ENCODE measurements at places on chromosomes 4 and X.

- no peak for DNase-seq
Observed at GRCh38 chr4:74968456-74969164, 35.7 kb downstream of the PARM1 start.

DNA sequence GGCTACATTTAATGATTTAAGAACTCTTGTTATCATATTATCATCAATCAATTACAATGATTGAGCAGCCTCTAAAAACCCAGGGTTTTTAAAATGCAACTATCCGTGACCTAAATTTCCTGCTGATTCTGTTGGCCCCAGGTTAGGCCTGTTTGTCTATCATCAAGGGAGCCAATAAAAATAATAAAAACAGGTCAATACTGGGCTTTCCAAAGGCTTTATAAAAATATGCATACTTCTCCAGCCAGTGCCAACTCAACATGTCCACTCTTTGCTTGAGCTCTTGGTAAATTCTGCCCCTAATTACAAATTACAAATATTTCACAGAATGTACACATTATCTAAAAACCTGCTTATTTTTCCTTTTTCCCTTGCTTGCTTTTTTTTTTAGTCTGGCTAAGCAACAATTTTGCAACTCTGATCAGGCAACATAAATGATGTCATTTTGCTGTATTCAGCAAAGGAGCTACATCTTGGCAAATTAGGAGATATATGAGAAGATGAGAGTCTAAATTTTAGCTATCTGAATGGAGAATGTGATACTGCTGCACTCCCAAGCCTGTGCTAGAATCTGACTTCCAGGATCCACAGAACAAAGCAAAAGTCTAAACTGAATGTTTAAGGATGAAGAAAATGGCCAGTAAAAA lies 204.0 kb downstream of the SCFD2 start:
- DNase-seq = no peak

DNA sequence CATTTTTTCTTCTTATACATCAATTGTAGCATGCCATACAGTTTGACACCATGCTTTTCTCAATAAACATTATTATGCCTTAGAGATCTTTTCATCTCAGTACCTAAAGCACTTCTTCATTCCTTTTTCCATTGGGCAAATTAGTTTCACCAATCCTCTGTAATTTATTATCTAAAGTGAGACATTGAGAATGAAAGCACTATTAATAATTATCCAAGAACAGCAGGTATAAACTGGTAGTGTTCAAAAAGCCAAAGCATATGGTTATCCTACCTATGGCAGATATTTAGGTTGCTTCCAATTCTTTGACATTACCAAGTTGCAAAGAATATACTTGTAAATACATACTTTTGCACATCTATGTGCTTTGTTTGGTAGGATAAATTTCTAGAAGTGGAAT lies 15.6 kb downstream of the LAMTOR3 start:
- no peak for DNase-seq

- no peak for DNase-seq
Observed at GRCh38 chr4:153741541-153741940, 18.3 kb downstream of the RNF175 start.

- no peak for DNase-seq
Observed at GRCh38 chrX:119398587-119398973, 556 bp upstream of the SLC25A43 start.

- no peak for DNase-seq
Observed at GRCh38 chr4:624705-625590, at the start of gene PDE6B. PDE6B (plus strand) TSS chr4:625573; CDS start chr4:625627, 54 bp downstream.

DNA sequence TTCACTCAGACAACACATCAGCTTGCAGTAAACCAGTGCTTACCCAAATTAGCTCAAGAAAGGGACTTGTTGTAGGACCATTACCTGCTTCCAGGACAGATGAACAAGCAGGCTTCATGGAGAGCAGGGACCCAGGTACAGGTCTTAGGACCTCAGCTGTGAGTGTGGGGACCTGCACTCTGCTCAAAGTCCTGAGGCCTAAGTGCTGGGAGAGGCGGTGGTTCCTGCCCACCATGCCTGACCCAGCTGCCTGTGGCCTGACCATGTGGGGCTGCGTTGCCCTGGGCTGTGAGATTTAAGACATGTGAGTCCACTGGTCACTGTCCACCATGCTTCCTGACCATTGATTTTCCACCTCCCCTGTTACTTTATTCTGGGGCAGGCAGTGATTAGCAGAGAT lies 140.2 kb downstream of the DCLK2 start:
- no peak for DNase-seq

DNA sequence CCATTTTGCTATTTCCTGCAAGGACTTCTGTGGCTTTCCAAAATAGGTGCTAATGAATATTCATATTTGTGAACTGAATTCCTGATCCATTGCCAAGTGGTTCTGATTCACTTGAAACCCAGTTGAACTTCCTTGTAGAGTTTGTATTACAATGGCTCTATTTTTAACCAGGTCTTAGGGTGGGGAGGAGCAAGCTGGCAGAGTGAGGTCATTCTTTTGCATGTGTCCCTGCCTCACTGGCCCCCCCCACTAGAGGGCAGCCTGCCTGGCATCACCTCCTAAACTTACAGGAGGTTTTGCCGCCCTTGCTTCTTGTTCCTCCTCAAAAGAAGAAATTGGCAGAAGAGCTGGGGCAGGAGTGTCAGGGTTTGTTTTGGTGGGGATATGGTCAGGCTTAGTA lies 10.5 kb downstream of the PTTG2 start:
- DNase-seq = no peak

DNA sequence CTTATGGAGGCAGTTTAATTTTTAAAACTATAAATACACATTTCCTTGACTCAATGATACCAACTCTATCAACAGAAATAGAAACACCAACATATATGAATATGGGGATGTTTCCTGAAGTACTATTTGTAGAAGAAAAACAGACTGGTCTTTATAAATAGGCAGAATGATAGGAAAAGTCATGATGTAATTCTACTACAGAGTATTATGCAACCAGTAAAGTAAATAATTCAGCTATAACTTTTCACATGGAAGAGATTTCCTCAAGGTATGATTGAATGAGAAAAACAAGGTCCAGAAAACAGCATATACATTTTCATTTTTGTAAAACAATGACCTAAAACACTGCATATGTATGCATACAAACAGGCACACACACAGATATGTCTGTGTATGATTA lies 56.2 kb downstream of the GPRIN3 start:
- no peak for DNase-seq

GRCh38 chr4:47752214-47752613 lies 85.7 kb downstream of the CORIN start:
- no peak for DNase-seq

- DNase-seq = no peak
Observed at GRCh38 chr4:2451821-2452785, 16.8 kb upstream of the RNF4 start.

GRCh38 chr4:75512386-75513211 lies 1.6 kb downstream of the RCHY1 start:
- DNase-seq = no peak

DNA sequence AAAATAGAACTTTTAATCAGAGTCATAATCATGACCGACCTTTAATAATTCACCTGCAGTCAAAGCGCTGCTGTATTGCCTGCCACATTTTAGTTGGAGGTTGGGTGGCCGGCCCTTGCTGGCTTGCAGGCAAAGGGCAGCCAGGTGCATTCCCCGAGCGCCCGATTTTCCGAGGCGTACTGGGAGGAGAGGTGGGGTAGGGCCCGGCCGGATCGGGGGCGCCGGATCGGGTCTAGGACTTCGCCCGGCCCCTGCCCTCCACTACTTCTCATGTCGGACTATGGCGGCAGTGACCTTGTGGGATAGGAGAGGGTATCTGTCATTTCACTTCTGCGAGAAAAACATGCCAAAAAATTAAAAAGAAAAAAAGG lies 2.5 kb upstream of the RS1 start:
- peak; percentile 40 for DNase-seq

DNA sequence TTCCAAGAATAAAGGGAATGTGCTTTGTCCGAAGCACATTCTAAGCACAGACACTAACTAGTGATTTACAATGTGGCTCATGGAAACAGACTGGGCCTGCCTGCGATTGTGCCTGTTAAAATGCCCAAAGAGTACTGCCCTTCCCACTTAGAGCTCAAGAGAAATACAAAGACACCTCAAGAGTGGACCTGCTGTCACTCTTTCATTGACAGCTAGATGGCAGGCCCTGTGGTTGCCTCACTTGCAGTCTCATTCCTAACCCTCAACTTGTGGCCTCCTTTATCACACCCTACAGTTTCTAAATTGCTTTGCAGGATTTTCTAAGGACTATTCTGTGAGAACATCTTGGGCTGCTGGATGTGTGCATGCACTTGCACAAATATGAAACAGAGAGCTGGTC lies 331.0 kb upstream of the EMCN start:
- DNase-seq = no peak

DNA sequence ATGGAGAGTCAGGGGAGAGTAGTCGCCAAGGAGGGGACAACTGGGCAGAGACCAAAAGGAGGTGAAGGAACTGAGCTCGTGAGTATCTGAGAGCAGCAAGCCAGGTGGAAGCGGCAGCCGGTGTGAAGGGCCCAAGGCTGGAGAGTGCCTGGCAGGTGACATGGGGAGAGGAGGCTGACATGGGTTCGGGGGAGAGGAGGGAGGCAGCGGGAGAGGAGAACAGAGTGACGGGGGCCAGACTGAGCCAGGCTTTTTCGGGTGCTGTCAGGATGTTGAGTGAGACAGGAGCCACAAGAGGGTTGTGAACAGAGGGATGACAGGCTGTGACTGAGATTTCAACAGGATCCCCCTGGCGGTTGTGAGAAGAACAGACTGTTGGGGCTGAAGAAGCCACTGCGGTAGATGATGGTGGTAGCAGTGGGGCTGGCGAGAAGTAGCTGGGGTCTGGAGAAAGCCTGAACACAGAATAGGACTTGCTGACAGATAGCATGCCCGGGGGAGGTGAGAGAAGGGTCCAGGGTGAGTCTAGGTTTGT lies 5.7 kb downstream of the ELK1 start:
- no peak for DNase-seq

- no peak for DNase-seq
Observed at GRCh38 chrX:15750611-15751154, 12.6 kb downstream of the CA5B start.

DNA sequence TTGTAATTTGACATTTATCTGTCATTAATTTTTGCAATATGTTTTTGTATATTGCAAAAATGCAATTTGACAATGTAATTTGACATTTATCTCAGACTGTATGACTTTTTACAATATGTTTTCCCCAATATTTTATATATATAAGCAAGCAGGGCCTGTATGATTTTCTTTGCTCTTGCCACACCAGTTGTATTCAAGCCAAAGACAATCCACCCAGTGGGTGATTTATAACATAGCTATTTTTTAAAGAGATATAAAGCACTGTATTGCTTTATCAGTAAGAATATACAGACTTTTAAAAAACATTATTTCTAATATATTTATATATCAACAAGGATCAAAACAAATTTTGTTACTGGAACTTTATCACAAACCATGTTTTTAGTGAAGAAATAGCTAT lies 47.3 kb downstream of the SLIT2 start:
- DNase-seq = no peak

GRCh38 chr4:16760617-16761363 lies 137.7 kb downstream of the LDB2 start:
- no peak for DNase-seq

DNA sequence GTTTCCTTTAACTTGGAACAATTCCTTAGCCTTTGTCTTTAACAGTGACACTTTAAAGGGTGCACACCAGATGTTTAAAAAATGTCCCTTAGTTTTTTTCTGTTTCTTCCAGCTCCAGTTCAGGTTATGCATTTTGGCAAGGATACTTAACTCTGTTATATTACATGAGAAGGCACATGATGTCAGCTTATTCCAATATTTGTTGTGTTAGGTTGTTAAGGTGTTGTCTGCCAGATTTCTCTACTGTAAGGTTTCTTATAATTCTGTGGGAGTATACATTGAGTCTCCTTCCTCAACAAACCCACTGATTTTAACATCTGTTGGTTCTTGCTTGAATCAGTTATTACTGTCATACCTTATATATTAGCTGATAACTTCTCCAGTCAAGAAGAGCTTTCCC lies 33.3 kb downstream of the REST start:
- DNase-seq = no peak

- no peak for DNase-seq
Observed at GRCh38 chr4:2255501-2256155, 6.3 kb downstream of the MXD4 start.

DNA sequence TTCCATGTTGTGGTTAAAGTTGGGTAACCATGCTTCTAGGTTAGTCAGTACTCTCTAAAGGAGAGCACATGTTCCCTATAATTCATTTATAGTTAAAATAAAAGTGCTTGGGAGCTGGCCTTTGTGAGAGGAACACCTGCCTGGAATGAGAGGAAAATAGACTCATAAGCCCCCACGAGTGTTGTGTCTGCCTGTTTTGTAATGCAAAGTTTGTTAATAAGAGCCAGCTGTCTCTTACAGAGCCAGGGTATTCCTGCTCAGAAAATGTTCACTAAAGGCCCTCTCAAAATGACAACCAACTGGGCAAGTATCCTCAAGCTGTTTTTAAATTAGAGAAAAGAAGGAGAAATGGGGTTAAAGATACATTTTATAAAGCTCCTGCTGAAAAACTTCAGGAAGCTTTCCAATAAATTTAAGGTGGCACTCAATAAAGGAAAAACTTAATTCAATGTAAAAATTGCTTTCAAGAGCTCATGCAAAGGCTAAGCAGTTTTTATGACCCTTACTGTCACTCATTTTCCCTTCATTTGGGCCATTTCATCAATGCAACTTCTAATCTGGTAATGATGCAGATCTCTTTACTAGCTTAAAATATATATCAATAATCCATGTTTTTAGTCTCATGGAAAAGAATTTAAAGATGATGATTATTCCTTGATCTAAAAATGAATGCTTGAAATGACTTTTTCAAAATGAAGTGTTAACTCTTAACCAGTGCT lies 793.6 kb downstream of the STPG2 start:
- DNase-seq = peak; percentile 70

DNA sequence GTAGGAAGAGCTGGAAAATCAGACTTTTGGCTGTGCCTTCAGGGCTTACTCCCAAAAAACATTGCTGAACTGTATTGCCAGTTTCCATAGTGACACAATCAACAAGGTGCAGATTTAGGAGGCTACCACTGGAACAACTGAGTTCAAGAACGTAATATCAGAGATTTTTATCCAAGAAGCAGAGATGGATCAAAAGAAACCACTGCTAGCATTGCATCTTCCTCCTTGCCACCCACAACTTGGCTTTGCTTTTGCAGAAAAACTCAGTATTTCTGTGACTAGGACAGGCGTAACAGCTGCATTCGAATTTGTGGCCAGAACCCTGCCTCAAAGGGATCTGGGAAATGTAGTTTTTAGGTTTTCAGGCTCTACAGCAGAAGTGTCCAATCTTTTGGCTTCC lies 27.8 kb upstream of the WDFY3 start:
- no peak for DNase-seq

GRCh38 chr4:25856756-25857155 lies 6.0 kb downstream of the SEL1L3 start:
- no peak for DNase-seq

GRCh38 chr4:172142281-172142741 lies 329.1 kb downstream of the GALNTL6 start:
- DNase-seq = no peak

GRCh38 chr4:41656572-41657520 lies 91.7 kb downstream of the PHOX2B start:
- no peak for DNase-seq

Measured in NCI-H345 (cell line).